ENCODE measurements at places on chromosomes 7 and 10.
A peak's percentile ranks its signal among the peaks of the same experiment; 100 is the strongest.

- DNase-seq = no peak
Observed at GRCh38 chr10:5440206-5440605, 27.8 kb downstream of the NET1 start.

DNA sequence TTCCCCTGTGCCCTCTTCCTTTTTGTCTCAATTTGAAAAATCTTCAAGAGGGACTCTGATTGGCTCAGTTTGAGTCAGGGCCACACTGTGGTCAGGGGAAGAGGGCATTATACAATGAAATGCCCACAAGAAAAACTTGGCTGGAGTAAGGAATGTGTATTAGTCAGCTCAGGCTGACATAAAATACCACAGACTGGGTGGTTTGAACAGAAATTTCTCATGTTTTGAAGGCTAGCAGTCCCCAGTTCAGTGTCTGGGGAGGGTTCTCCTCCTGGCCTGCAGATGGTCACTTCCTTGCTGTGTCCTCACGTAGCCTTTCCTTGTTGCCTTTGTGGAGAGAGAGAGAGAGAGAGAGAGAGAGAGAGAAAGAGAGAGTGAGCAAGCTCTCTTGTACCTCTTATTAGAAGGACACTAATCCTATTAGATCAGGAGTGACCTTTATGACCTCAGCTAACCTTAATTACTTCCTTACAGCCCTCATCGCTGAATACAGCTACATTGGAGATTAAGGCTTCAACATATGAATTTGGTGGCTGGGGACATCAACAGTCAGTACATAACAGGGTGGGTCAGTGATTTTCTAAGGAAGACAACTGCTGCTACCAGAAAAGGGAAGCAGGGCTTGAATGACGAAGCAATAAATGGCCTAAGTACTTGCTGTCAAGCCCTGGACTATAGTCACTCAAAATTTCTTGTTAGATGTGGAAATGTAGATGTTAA, 25.8 kb upstream of the FAM13C start:
- DNase-seq = peak; percentile 79

GRCh38 chr10:102642736-102643335, 1.4 kb upstream of the TRIM8 start:
- DNase-seq = no peak

- no peak for DNase-seq
Observed at GRCh38 chr10:103617602-103618385, 124.3 kb downstream of the NEURL1 start.

- no peak for DNase-seq
Observed at GRCh38 chr7:105662998-105663397, 81.7 kb upstream of the EFCAB10 start.

- DNase-seq = no peak
Observed at GRCh38 chr10:81177651-81178244, 640.0 kb downstream of the SH2D4B start.

DNA sequence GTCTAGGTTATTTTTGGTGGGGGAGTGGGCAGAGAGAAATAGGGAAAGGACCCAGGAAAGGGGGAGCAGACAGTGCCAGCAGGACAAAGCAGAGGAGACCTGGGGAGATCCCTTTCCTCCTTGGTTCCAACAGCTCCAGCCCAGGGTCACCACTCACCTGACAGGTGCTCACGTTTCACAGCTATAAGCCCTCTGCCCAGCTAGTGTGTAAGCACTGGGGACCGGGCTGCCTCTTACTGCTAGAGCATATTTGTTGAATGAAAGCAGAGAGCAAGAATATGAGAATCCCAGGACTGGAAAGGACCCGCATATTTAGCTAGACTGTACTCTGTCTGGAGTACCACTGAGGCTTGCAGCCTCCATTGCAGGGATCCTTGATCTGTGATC, 6.7 kb downstream of the ZCCHC24 start:
- DNase-seq = no peak

- no peak for DNase-seq
Observed at GRCh38 chr7:147438216-147438615, 1152.3 kb upstream of the C7orf33 start.

DNA sequence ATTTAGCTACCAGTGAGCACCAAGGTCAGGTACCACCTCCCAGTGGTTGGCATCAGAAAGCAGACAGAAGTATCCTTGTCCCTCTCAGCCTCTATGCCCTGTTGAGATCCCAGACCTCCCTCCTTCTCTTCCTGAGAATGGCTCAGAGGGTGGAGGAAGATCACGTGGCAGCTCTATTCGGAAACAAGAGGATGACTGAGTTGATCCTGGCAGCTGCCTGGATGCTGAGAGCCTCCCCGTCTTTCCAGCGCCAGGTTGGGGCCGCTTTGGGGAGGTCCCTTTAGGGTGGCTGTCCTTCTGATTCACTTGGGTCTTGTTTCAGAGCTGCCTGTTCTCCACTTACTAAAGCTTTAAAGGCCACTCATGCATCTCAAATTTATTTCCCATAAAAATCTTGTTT, 36.9 kb upstream of the NPFFR1 start:
- DNase-seq = no peak

- no peak for DNase-seq
Observed at GRCh38 chr7:36306722-36307121, 82.9 kb upstream of the ANLN start.

- DNase-seq = no peak
Observed at GRCh38 chr10:100289641-100290040, 3.2 kb upstream of the BLOC1S2 start.

GRCh38 chr10:59181668-59182067, 5.2 kb downstream of the PHYHIPL start:
- DNase-seq = no peak

GRCh38 chr10:132496360-132497062, 41.1 kb upstream of the INPP5A start:
- no peak for DNase-seq

DNA sequence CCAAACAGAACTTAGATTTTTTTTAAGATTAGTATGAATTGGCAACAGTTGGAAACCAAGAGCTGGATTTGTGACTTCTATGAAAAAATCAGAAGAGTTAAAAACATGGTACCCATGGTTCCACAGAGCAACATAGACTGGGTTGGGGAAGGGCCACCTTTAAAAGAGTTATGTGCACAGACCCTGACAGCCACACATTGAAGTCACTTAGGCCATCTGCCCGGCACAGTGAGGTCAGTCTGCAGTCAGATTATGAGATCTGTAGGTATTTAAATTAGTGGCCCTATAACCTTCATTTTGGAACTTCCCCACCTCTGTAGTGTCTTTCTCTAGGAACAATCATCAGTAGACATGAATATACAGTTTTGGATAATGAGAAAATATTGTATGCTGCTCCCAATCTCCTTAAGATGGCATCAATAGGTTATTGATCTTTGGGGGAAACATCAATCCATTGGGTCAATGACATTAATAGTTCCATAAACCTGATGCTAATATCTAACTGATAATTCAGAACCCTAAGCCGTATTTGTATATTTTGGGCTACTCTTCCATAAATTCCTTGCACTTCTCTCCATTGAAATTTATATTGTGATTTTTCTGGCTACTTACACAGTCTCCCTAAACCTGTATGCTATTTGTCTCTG, 7.0 kb downstream of the ANKRD1 start:
- DNase-seq = no peak

DNA sequence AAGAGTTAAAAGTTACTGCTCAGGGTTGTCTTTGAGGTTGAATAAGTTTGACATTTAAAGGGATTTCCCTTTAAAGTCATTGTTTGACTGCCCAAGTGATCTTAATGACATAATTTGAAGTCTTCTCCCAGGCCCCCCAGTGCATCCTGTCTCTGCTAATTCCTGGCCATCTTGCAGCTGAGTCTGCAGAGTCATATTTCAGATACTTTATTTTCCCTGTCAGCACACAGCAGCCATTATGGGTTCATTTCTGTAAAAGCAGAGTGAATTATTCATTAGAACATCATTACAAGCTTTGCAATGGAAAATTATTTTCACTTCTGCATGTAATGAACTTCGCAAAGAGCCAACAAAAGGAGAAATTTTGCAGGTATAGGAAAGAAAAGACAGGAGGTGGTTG, 536.6 kb downstream of the GALNT17 start:
- DNase-seq = no peak

- no peak for DNase-seq
Observed at GRCh38 chr7:116439841-116440549, 59.5 kb upstream of the CAV2 start.

DNA sequence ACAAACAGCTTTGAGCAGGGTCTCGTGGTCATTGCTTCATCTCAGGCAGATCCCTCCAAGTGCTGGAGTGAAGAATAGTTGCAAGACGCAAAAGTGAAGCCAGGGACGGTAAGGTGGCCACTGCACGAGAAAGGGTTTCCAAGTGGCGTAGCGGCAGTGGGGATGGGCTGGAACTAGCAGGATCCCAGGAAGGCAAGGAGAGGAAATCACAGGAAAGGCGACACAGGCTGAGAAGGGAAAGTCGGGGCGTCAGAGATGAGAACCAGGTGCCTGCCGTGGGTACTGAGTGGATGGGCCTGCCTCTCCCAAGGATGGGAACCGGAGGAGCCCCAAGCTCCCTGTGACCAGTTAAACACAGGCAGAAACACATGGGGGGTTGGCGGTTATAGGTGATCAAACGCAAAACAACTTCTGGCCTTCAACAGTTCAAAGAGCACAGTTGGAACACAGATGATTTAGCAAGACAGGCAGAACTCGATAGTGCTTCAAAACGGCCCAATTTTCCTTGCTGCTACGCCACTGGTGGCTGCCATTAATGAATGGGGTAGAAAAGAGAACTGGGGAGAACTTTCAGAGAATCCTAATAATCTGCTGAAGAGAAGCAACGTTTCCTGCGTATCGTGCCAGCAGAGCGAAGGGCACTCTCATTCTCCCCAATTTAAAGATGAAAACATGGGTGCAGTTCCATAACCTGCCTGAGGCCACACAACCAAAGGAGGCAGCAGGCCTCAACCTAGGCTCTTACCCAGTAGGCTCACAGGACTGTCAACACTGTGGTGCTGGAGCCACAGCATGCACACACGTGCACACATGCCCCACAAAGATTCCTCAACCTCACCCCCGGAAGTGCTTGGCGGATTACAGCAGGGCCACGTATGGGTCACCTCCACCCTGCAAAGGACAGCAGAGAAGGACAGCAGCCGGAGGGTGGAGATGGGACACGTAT, 61.9 kb downstream of the MAD1L1 start:
- DNase-seq = no peak

- no peak for DNase-seq
Observed at GRCh38 chr7:28270536-28270935, 89.9 kb upstream of the JAZF1 start.

DNA sequence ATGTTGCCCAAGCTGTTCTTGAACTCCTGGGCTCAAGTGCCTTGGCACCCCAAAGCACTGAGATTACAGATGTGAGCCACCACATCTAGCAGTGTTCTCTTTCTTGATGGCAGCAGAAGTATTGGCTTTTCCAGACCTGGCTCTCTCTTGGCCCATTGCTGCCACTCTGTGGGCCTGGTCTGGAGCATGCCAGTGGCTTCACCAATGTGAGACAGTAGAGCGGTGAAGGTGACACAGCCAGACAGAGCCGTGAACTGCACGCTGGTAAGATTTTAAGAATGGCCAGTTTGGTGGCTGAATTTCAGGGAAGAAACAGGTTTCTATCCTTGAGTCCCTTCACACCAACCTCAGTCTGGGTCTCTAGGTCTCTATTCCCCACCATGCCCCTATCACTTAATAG, 552.7 kb upstream of the NRP1 start:
- no peak for DNase-seq

DNA sequence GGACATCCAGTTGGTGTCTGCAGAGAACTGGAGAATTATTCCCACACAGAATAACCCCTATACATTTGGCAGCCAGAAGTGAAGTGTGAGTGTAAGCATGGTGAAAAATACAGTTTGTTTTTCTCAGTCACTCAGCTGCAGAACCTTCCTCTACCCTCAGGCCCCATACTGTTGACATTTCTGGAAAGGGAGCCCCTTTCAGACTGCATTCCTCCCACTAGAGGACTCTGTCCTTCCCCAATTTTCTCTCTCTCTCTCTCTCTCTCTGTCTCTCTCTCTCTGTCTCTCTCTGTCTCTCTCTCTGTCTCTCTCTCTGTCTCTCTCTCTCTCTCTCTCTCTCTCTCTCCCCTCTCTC, 86.8 kb upstream of the STEAP1B start:
- no peak for DNase-seq

DNA sequence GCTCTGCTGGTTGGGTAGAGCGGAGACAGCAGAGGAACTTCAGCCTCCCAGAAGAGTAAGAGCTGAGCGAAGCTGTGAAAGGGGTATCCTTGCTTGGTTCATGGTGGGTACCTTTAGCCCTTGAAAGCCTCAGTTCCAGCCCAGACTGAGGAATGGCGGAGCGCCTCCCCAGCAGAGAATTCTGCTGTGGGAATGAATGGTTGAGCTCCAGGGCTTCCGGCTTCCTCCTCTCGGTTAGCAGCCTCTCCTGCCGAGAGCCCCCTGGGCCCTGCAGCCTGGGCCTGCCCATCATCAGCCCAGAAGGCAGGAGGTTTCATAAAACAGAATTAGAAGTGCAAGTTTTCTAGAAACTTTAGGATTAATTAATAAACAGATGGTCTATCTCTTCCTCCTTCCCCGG, 79.9 kb upstream of the ANLN start:
- DNase-seq = no peak

DNA sequence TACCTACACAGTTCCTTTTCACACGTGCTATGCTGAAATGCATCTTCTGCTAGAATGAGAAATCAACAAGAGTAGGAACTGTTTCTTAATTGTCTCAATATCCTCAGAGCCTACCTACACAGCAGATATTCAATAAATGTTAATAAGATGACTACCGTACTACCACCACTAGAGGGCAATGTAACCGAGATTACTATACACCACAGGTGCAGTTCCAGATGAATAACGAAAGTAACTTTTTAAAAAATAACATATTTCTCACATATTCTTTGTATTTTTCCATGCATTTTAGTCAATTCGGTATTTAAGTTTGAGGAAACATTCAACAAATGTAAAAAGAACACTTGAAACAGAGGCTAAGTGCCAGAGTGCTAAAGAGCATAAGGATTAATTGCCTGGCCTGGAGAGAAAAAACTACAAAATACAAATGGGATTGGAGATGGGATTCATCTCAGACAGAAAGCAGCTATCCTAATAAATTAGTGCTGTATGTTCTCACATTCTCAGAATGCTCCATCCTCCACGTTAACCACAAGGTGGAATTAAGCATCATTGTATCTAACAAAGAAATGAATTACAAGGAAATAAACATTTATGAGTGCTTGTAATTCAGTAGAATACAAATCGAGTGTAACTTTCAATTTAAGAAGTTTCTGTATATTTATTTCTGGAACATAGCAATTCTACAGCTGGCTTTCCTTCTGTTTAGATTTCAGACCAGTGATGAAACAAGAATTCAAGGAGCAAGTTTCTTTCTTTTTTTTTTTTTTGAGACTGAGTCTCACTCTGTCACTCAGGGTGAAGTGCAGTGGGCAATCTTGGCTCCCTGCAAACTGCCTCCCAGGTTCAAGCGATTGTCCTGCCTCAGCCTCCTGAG, 20.3 kb upstream of the HECTD2 start:
- DNase-seq = no peak

DNA sequence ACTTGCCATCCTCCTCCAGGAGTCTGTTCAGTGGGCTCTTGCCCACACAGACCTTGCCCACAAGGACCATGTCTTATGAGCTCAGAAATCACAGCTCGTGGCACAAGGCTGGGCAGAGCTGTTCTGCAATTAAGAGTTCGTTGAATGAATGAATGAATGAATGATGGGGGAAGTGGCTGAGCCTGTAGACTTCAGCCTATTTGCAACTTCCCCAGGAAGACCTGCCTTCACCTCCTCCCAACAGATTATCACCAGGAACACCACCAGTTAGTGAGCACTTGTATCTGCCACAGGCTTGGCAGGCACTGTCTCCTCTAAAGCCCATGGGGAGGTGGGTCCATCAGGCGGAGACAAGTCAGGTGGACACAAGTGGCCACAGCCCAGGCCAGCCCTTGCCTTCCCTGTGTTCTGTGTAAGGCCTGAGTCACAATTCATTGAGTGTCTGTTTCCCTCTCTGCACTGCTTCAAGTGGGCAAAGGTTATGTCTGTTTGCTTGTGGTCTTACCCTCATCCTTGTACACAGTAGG, 1.8 kb upstream of the FGF8 start:
- DNase-seq = no peak

All from BJ (cell line).